ELR (cell line): ENCODE measurements at places on chromosomes 1 and 21.

- DNase-seq, result peak; percentile 52
Observed at GRCh38 chr1:8083739-8084484, 57.8 kb upstream of the ERRFI1 start.

DNA sequence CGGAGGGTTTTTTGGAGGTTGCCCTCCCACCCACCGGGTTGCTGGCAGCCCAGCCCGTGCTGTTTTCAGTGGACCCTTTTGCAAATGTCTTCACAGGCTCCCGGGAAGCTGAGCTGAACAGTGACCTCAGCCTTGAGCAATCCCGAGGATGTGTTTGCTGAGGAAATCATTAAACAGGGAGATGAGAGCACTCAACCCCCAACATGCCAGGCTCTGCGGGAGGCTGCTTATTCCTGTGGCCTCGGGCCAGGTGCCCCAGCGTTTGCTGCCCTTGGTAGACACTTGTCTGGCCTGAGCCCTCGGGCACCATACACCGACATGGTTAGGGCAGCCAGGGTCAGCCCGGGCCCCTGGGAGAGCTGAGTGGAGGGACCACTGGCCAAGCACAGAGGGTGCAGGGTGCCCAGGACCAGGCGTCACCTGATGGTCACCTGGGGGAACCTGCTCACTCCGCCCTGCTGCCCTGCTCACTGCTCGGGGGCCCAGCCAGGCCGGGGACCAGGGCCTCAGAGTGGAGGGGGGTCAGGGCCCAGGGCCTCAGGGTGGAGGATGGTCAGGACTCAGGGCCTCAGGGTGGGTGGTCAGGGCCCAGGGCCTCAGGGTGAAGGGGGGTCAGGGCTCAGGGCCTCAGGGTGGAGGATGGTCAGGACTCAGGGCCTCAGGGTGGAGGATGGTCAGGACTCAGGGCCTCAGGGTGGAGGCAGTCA lies 42.5 kb upstream of the POFUT2 start:
- DNase-seq, result peak; percentile 85

GRCh38 chr1:54834007-54834541 lies 33.0 kb upstream of the TTC22 start:
- no peak for DNase-seq

GRCh38 chr1:29057700-29058099 lies 66.0 kb downstream of the TMEM200B start:
- no peak for DNase-seq

- peak; percentile 40 for DNase-seq
Observed at GRCh38 chr1:1331068-1331965, at the start of gene TAS1R3. TAS1R3 (plus strand) TSS chr1:1331280; CDS start chr1:1331346, 66 bp downstream.

- no peak for DNase-seq
Observed at GRCh38 chr1:237834461-237834860, 56.3 kb downstream of the ZP4 start.

GRCh38 chr1:62082456-62083363 lies 111.9 kb upstream of the L1TD1 start:
- peak; percentile 58 for DNase-seq

DNA sequence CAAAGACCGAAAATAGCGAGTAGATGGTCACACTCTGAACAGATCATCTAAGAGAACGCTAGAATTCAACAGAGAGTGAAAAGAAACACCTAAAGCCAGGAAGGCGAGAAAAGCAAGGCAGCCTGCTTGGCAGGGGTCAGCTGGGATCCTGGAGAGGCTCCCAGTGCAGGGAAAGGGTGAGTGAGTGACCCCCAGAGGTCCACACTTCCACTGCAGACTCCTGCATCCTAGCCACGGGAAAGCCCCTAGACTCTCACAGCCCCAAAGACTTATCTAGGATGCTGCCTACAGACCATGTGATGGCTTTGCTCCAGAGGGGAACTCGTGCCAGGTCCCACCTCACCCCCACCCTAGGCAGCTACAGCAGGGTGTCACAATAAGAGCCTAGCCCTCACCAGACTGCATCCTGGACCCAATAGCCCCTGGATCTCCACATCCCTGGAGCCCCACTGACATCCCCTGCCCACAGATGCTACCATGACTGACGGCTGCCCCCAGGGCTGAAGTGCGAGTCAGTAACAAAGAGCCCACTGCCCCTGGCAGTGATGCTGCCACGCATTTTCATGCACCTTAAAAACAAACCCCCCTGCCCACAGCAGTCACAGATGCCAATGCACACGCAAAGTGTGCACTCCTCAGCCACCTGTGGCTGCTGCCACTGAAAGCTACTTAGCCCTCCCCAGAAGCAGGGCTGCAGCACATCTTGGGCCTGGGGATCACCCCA lies 62.2 kb downstream of the PSMG1 start:
- DNase-seq, result no peak

DNA sequence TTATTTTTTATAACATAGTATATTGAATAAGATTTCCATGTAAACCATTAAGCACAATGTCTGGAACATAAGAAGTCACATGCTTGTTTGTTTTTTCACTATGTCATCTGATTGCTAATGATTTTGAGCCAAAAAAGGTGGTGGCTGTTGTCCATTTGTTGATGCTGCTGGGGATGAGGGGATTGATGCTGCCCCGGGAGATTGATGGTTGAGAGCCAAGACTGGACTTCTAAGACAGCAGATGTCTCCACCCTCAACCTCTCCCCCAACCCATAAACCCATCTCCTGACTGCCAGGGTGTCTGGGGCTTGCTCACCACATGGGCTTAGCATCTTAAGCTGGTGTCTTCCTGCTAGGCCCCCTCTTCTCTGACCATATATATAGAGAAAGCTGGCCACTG lies 35.8 kb upstream of the CD34 start:
- no peak for DNase-seq

DNA sequence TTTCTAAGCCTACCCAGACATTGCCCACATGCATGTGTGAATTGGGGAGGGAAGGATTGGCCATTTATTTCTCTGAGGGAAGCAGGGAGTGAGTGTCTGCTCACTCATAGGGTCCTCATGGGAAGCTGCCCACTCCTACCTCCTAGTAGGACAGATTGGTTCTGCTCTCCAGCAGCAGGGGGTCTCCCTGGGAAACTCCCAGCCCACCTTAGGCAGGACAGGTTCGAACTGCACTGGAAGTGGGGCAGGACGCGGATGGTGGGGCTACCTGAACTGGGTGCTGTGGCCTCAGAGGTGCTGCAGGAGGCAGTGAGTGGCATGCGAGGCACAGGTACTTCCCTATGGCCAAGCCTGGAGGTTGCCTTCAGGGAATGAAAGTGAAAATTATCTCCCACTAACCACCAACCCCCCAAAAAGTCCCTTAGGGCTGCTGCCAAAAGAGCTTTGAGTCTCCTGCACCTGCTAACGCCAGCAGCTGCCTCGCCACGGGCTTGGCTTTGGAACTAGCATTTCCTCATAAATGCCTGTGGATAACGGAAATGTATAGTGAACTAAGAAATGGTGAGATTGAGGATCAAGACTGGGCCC lies 157.0 kb upstream of the COA6 start:
- DNase-seq, result no peak

DNA sequence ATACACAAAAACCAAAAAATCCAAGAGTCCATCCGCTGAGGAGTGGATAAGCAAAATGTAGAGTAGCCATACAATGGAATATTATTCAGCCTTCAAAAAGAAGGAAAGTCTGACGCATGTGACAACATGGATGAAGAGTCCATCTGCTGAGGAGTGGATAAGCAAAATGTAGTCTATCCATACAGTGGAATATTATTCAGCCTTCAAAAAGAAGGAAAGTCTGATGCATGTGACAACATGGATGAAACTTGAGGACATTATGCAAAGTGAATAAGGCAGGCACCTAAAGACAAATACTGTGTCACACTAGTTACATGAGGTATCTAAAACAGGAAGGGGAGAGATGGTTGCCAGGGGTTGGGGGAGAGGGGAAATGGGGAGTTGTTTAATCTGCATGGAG lies 14.0 kb upstream of the IGSF21 start:
- no peak for DNase-seq

- no peak for DNase-seq
Observed at GRCh38 chr1:14849038-14849437, 250.6 kb downstream of the KAZN start.

DNA sequence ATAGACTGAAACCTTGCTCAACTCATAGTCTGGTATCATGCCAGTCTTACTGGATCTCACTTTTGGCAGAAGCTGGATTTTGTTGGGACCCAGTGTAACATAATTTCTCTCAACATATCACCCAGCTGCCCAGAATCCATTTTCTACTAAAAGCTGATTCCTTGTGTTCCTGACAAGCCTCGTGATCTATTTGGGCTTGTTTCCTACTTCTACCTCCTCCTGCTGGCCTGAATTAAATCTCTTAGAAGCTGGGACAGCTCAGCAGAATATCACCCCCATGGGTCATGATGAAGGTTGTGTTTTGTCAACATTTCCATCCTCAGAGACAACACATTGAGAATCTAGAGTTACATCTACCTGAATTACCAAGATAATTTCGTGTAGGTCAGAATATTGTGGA lies 7.7 kb downstream of the GOLT1A start:
- DNase-seq, result peak; percentile 68

DNA sequence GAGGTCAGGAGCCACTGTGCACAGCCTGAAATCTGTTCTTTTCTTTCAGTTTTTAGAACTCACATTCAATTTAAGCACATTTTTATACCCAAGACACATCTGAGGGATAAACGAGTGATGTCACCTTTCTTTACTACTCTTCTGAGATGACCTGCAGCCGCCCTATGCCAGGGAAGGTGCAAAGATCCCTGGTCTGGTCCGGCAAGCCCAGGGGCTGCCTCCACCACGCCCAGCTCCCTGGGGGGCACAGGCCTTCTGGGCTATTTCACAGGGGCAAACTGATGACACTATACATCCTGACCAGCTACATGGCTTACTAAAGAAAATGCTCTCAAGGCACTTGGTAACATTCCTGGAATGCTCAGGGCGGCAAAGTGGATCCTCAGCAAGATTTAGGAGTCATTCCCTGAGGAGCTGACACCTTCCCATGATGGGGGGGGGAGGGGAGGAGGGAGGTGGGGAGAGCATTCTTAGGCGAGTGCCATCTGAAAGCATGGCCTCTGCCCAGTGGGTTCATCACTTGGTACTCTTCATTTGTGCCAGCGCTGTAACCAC lies 11.3 kb downstream of the MRAP start:
- DNase-seq, result no peak

DNA sequence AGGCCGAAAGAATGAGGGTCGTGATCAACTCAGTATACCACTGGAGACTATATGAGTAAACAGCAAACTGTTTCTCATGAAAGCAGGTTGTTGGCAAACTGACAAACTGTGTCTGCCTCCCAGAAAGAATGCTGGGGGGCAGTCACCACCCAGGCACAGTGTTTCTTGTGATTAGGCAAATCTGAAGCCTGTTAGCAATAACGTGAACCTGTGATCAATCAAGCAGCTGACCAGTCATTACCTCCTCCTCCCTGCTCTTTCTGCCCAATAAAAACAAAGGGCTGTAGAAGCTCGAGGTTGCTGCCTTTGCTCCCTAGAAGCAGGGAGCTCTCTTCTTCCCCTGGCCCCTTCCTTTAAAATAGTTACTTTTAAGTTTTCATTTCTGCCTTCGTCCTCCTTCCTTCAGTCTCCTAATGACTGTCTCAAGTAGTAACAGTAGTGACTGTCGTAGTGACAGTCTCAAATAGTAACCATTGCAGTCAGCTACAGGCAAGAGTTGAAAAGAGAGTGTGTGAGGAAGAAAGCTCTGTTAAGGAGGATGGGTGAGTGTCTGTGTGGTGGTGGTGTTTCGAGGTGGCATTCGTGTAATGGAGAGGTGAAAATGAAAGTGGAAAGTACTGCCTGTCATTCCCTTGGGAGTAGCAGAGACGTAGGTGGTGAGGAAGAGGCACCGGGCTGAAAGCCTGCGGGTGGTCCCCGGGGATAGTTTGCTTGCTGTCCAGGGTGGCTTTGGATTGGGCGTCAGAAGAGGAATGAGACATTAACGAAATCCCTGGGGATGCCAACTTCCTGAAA lies 14.5 kb downstream of the HHAT start:
- DNase-seq, result peak; percentile 43

GRCh38 chr1:179034720-179035119 lies 9.0 kb downstream of the FAM20B start:
- DNase-seq, result peak; percentile 61

DNA sequence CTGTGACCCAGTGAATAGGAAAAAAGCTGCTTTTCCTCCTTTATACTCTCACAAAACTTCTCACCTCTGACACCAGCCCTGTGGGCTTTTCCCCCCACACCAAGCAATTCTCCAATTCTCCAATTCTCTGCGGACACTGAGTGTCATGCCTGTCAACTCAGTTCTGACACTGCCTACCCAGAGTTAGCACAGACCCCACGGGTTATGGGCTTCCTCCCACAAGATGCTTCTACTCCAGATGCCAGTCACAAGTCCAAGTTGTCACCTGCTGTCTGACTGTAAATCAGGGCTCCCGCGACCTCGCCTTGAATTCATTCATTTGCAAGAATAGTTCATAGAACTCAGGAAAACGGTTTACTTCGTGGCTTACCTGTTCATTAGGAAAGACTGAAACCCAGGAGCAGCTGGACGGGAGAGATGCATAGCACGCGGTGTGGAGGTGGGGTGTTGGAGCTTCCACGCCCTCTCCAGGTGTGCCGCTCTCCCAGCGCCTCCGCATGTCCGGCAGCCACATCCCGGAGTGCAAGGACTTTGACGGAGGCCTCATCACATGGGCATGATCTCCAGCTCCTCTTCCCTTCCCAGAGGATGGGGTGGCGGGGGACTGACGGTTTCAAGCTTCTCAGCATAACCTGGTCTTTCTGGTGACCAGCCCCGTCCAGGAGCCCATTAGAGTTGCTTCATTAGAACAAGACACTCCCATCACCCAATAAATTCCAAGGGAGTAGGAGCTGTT lies 154.7 kb downstream of the PGBD5 start:
- DNase-seq, result no peak

DNA sequence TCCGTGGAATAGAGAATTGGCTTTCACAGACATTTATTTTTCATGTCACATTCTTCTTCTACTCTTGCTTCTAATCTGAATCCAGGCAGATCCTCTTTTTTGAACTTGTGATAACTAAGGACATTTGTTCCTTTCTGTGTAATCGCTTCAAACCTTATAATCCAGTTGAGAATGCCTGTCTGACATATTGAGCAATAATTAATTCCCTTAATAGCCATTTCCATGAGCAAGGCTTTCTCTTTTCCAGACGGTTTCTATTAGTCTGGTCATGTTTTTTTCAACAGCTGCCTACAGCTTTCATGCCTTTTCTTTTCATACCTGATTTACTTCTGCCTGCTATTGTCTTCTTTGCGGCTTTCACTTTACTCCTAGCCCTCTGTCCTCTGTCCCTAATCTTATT lies 163.4 kb downstream of the CYYR1 start:
- no peak for DNase-seq

GRCh38 chr1:10813799-10814198 lies 17.4 kb upstream of the CASZ1 start:
- no peak for DNase-seq
